ENCODE measurements at places on chromosomes 4 and X. TPM values are rescaled to one million over a fixed set of nuclear protein-coding genes. Genes with fewer than 3 reads are reported as not detected.

GRCh38 chrX:75786290-75786689 is 1.2 kb upstream of the MAGEE2 start:
- peaks cover 8% of the 10 kb centered on the region for H3K4me1 ChIP-seq
- H3K27me3 ChIP-seq = peaks cover 66% of the 10 kb centered on the region
- H3K36me3 ChIP-seq = no peaks in the 10 kb centered on the region
- H3K4me3 ChIP-seq = no peak overlapping the region

EPHA5 gene
- total RNA-seq = not detected

DNA sequence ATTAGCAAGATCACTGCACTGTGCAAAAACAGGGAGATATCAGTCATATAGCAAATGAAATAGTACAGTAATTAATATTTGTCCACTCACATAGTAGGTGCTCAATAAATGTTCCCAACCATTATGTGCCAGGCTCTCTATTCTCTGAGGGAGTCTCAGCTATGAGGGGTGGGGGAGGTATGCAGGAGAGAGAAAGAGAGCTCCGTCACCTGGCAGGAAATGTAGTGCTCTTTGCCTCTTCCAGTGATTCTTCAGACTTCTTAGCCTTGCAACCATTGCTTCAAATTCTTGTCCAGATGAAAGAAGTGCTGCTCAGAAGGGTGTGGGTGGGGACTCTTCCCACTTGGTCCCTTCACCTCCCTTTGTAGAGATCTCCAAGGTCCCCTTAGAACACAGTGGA is 84.5 kb upstream of the SPRY1 start:
- no peaks in the 10 kb centered on the region for H3K27me3 ChIP-seq
- peaks cover 1% of the 10 kb centered on the region for H3K36me3 ChIP-seq
- no peak overlapping the region for H3K4me3 ChIP-seq
- H3K4me1 ChIP-seq = no peaks in the 10 kb centered on the region
- H3K27ac ChIP-seq = no peak overlapping the region

HSFX1 gene
- total RNA-seq = 0.67 TPM

GRCh38 chrX:46757593-46757992 is 1.3 kb downstream of the SLC9A7 start:
- peak overlapping the region; percentile 97 for H3K4me3 ChIP-seq
- no peaks in the 10 kb centered on the region for H3K36me3 ChIP-seq
- peak overlapping the region; percentile 89 for H3K27ac ChIP-seq
- DNase-seq = peak; percentile 6
- H3K27me3 ChIP-seq = peaks cover 28% of the 10 kb centered on the region
- H3K4me1 ChIP-seq = peaks cover 37% of the 10 kb centered on the region

DNA sequence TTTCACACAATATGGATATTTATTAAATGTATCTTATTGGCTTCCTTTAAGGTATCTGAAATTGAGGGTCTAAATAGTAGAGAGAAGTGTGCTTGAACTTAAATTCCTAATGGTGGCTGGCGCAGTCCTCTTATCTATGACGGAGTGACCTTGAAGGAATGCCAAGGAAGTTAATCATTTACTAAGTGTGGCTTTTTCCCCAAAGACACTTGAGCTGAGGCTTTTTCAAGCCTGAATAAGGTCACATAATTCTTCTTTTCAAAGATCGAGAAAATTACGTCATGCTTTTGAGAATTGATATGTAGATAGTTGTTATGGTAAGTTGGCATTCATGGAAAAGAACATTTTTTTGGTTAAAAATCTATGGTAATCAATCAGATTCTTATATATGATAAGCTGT is 11.7 kb upstream of the PRPS2 start:
- no peak for DNase-seq
- peaks cover 17% of the 10 kb centered on the region for H3K27me3 ChIP-seq

DNA sequence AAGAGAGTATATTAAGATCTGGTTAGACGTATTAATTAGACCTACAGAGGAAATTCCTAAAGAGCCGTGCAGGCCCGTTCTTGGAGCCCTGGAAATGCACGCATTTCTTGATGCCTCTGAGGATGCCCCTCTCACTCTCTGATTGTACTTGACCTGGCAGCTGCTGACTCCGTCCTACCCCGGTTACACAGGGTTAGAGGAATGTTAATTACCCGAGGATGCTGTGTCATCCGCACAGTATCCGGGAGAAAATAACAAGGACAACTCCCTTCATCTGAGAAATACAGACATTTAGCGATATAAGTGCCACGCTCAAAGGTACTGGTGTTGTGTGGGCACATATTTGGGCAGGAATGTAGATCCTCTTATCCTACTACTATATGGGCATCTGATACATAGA is 404.6 kb upstream of the FAT1 start:
- no peaks in the 10 kb centered on the region for H3K4me1 ChIP-seq
- no peaks in the 10 kb centered on the region for H3K36me3 ChIP-seq
- no peak overlapping the region for H3K27ac ChIP-seq
- H3K4me3 ChIP-seq = no peak overlapping the region

GRCh38 chr4:13327991-13328390 is 156.1 kb downstream of the RAB28 start:
- H3K4me3 ChIP-seq = no peak overlapping the region
- no peak for DNase-seq
- H3K36me3 ChIP-seq = peaks cover 7% of the 10 kb centered on the region
- peaks cover 4% of the 10 kb centered on the region for H3K4me1 ChIP-seq

- H3K36me3 ChIP-seq = no peaks in the 10 kb centered on the region
- peaks cover 35% of the 10 kb centered on the region for H3K27me3 ChIP-seq
- H3K4me3 ChIP-seq = no peak overlapping the region
- no peak for DNase-seq
- H3K4me1 ChIP-seq = no peaks in the 10 kb centered on the region
Measured at GRCh38 chrX:111260451-111260850, 9.8 kb downstream of the CAPN6 start.

- H3K4me1 ChIP-seq = no peaks in the 10 kb centered on the region
- no peak overlapping the region for H3K27ac ChIP-seq
- no peaks in the 10 kb centered on the region for H3K36me3 ChIP-seq
- no peaks in the 10 kb centered on the region for H3K27me3 ChIP-seq
- no peak for DNase-seq
- H3K4me3 ChIP-seq = no peak overlapping the region
Measured at GRCh38 chr4:85522836-85523235, 47.9 kb downstream of the ARHGAP24 start.

STARD8 gene
- total RNA-seq = 1.3 TPM

MAOB gene
- total RNA-seq = 0.30 TPM

- DNase-seq = no peak
- H3K36me3 ChIP-seq = peaks cover 1% of the 10 kb centered on the region
- peaks cover 2% of the 10 kb centered on the region for H3K27me3 ChIP-seq
- no peak overlapping the region for H3K27ac ChIP-seq
Measured at GRCh38 chr4:147548256-147548655, 67.4 kb downstream of the EDNRA start.

COL4A5 gene
- total RNA-seq = 0.21 TPM

GRCh38 chrX:19628011-19628575 is 112.8 kb upstream of the MAP3K15 start:
- no peak for DNase-seq
- H3K27ac ChIP-seq = no peak overlapping the region
- peaks cover 66% of the 10 kb centered on the region for H3K4me1 ChIP-seq
- no peaks in the 10 kb centered on the region for H3K36me3 ChIP-seq
- peaks cover 8% of the 10 kb centered on the region for H3K27me3 ChIP-seq

FMR1NB gene
- not detected for total RNA-seq

GRCh38 chrX:15749642-15750610 is 11.9 kb downstream of the CA5B start:
- no peaks in the 10 kb centered on the region for H3K27me3 ChIP-seq
- H3K4me3 ChIP-seq = peak overlapping the region; percentile 54
- peak; percentile 22 for DNase-seq
- H3K27ac ChIP-seq = peak overlapping the region; percentile 99

- H3K4me1 ChIP-seq = no peaks in the 10 kb centered on the region
- H3K27ac ChIP-seq = no peak overlapping the region
- H3K27me3 ChIP-seq = no peaks in the 10 kb centered on the region
- H3K36me3 ChIP-seq = no peaks in the 10 kb centered on the region
- H3K4me3 ChIP-seq = no peak overlapping the region
Measured at GRCh38 chr4:177204126-177204525, 105.5 kb upstream of the NEIL3 start.

DNA sequence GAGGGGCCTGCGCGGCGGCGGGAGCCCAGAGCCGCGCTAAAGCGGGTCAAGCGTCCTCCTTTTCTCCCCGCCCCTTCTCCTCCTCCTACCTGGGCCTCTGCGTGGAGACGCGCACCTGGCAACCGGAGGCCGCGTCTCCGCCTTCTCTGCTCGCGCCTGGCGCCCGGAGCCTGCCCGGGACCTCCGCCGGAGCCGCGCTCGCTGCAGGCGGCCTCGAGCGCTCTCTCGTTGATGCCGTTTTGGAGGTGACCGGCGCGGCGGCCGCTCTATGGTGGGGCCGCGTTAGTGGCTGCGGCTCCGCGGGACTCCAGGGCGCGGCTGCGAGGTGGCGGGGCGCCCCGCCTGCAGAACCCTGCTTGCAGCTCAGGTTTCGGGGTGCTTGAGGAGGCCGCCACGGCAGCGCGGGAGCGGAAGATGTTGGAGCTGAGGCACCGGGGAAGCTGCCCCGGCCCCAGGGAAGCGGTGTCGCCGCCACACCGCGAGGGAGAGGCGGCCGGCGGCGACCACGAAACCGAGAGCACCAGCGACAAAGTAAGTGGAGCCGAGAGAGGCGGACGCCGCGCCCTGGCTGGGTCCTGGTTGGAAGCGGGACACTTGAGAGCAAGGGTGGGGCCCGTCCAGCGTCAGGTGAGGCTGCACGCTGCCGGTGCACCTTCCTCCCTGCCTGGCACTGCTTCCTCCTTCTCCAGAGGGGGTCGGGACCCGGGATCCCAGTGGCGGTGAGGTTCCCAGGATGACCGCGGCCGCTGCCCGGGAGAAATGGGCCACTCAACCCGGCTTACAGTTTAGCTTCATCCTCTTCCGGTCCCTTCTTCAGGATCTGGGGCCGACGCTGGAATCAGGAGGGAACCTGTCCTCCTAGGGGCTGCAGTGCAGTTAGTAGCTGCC is at the start of gene CDS1:
Gene CDS1, plus strand, starts transcription at position 140 of the 888 bp plus-strand sequence. Its CDS starts 275 bp downstream, at position 415.
- H3K27ac ChIP-seq = no peak within 1 kb of the TSS
- DNase-seq = peak; percentile 18
- peak within 1 kb of the TSS; percentile 79 for H3K4me3 ChIP-seq
- peaks cover 33% of the 10 kb centered on the region for H3K27me3 ChIP-seq
- peaks cover 26% of the 10 kb centered on the region for H3K4me1 ChIP-seq

DNA sequence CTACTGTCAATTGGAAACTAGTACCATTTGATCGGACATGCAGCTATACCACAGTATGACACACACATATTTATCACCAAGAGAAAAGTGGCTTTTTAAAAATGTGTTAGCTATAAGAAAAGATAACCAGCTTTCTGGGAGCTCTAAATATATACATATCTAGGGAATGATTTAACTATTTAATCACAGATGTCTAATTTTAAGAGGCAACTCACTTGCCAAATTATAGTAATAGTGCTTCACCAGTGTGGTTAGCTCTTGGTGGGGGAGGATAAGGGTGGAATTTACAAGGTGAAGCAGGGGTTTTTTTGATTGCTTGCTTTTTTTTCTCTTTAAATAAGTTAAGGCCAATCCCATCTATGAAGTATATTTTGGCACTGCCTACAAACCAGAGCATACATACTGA is 547.7 kb upstream of the DIPK2B start:
- H3K27me3 ChIP-seq = peaks cover 7% of the 10 kb centered on the region
- H3K36me3 ChIP-seq = peaks cover 8% of the 10 kb centered on the region
- peak overlapping the region; percentile 58 for H3K4me3 ChIP-seq

- no peak overlapping the region for H3K4me3 ChIP-seq
- H3K27ac ChIP-seq = no peak overlapping the region
- no peaks in the 10 kb centered on the region for H3K27me3 ChIP-seq
- H3K36me3 ChIP-seq = no peaks in the 10 kb centered on the region
- no peak for DNase-seq
Measured at GRCh38 chr4:90844241-90844640, 717.0 kb downstream of the CCSER1 start.

DNA sequence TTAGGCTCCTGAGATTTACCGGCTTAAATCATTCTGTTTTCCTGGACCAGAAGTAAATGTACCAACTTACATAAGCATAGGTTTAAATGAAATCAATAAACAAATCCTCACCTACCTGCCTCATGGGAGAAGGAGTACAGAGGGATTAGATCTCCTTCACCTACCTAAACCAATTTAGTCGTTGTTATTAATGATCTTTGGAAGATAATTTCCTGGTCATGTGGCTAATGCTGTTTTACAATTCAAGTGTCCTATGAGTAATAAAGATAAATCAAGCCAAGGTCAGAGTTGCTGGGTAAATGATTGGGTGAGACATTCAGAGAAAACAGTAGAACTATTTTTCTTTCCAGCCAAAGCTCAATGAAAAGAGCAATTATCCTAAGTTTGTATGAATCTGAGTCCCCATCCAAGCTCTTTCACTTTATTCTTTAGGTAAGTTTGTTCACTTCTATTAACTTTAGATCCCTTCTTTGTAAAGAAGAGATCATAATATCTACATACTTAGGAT is 423.0 kb upstream of the FAM241A start:
- no peaks in the 10 kb centered on the region for H3K27me3 ChIP-seq
- H3K27ac ChIP-seq = no peak overlapping the region
- H3K4me3 ChIP-seq = no peak overlapping the region
- no peaks in the 10 kb centered on the region for H3K36me3 ChIP-seq
- DNase-seq = no peak

All from activated T-cell treated with anti-CD3 and anti-CD28 coated beads, Interleukin-2, amount 50 U/mL, for 72 hours (primary cell).